ENCODE measurements at places on chromosomes 5 and 9.
A peak's percentile ranks its signal among the peaks of the same experiment; 100 is the strongest.

GRCh38 chr5:174087783-174088182 is 42.3 kb downstream of the NSG2 start:
- DNase-seq = no peak

DNA sequence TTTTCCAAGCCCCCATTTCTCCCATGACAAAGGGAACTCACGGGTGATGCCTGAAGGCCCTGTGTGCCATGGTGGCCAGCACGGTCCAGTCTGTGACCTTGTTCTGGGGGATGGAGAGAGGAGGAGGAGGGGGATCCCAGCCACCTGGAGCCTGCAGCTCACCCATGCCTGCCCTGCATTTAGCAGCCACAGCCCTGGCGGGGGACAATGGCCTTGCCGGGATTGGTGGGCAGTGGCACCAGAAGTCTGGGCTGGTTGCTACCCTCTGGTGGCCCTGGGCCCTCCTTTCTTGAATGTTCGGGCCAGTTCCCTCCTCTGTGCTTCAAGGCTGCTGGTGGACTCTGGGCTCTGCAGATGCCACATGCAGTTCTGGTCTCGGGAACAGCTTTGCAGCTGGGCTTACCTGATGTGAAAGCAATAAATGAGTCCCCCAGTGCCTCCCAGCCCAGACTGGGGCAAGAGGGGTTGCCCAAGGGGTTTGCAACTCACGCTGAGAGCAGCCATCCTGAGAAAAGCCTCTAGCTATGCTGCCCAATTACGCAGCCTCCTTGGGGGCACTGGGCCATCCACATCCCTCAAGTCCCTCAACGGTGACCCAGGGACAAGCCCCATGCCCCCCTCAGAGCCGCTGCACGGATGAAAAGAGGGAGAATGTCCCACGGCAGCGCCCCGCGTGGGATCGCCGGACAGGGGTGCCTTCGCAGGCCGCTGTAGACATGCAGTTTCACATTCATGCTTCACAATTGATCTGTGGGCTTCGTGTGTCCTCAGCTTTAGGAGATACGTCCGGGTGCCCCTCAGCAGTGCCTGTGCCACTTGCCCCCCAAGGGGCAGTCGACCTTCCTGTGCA is 49.2 kb upstream of the FCN1 start:
- no peak for DNase-seq

GRCh38 chr9:71975833-71976232 is 64.4 kb downstream of the C9orf85 start:
- no peak for DNase-seq

DNA sequence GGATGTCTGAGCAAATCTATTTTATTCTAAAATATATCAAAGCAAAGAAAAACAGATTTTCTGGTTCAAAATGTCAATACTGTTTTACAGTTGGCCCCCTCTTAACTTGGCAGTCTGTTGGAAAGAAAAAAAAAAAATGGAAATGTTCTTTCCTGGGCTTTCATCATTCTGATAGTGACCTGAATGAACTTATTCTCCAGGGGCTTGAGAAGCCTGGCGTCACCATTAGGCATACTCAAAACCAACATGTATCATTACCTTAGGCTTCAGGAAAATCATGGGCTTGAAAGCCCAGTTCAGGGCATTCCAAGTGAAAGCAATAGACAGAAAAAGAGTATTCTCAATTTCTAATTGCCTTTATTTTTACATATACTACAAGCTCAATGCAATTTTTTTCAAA is 283.7 kb upstream of the PUM3 start:
- no peak for DNase-seq

GRCh38 chr9:113183956-113184488 is 33.2 kb downstream of the SLC31A2 start:
- no peak for DNase-seq

- no peak for DNase-seq
These were observed 292.8 kb upstream of the KLF4 start for GRCh38 chr9:107782381-107782780.

DNA sequence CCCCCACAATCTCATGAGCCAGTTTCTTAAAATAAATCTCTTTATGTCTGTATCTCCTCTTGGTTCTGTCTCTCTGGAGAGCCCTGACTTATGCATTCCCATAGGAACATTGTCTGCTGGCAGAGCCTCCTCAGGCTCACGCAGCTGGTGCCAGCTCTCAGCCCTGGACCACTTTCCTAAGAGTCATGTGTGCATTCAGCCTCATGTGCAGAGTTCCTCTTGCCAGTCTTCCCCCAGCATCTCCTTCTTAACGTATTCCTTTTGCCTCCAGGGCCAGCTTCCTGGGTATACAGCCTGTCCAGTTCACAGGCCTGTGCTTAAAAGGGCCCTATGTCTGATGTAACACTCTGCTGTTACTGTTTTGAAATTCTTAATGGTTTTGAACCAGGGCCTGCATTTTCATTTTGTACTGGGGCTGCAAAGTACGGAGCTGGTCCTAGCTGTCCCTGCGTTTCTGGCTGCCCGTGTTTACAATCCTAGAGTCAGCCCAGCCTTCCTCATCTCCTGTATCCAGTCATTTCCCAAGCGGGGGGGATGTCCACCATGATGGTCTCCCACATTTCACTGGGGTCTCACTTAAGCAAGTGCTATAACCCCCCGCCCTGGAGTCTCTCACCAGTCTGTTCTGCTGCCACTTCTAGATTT is 18.1 kb downstream of the ANKRD33B start:
- no peak for DNase-seq

DNA sequence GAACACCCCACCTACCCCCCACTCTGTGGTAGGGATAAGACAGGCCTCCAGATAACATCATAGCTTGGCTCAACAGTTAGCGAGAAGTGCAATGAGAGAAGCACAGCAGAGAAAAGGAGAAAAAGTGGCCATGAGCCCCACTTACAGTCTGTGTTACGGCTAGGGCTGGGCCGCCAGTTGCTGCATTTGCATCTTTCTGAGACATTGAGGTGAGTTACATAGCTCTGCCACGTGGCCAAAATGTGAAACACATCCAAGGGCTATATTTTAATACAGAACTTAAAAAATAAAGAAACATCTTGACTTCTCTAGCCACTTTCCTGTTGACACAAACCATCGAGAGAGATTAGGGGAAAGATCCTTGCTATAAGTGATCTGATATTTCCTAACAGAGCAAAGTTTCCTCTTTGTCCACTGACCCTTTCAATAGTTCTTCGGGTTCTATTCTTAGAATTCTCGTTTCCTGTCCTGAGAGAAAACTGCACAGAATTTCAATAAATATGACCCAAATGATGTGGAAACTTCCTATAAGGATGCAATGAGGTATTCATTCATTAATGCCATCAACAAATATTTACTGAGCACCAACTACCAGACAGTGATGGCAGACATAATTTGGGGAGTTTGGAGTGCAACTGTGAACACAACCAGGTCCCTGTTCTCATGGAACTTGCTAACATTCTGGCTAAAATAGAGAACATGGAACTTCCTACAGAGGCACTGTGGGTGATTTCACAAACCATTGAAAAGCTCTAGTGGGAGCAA is 3.2 kb upstream of the TLE4 start:
- no peak for DNase-seq

DNA sequence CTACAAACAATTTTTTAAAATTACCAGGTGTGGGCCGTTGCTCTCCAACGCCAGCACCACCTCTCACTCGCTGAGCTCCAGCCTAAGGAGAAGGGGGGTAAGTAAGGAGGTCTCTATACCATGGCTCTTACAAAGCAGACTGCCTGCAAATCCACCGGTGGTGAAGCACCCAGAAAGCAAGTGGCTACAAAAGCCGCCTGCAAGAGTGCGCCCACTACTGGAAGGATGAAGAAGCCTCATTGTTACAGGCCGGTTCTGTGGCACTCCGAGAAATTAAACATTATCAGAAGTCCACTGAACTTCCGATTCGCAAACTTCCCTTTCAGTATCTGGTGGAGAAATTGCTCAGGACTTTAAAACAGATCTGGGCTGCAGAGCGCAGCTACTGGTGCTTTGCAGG is 46.0 kb downstream of the CDO1 start:
- DNase-seq = no peak

GRCh38 chr9:35905051-35905781 is 786 bp upstream of the HRCT1 start:
- no peak for DNase-seq

- DNase-seq = no peak
These were observed 26.1 kb upstream of the RNU6ATAC start for GRCh38 chr9:134190232-134191121.

DNA sequence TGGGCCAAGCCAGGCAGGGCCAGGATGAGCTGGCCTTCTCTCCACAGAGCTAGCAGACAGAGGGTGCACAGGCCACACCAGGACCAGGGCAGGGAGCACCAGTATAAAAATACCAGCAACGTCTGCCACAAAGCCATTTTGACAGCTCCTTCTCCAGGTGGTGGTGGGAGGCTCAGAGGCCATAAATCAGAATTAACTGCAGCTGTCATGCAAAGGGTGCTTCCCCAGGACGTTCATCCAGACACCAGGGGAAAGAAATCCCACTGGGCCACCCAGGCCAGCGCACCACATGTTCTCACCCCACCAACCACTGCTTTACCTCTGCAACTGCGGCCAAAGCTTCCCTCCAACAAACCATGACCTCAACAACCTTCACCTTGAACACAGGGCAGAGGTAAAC is 403.7 kb upstream of the TRPC7 start:
- no peak for DNase-seq

DNA sequence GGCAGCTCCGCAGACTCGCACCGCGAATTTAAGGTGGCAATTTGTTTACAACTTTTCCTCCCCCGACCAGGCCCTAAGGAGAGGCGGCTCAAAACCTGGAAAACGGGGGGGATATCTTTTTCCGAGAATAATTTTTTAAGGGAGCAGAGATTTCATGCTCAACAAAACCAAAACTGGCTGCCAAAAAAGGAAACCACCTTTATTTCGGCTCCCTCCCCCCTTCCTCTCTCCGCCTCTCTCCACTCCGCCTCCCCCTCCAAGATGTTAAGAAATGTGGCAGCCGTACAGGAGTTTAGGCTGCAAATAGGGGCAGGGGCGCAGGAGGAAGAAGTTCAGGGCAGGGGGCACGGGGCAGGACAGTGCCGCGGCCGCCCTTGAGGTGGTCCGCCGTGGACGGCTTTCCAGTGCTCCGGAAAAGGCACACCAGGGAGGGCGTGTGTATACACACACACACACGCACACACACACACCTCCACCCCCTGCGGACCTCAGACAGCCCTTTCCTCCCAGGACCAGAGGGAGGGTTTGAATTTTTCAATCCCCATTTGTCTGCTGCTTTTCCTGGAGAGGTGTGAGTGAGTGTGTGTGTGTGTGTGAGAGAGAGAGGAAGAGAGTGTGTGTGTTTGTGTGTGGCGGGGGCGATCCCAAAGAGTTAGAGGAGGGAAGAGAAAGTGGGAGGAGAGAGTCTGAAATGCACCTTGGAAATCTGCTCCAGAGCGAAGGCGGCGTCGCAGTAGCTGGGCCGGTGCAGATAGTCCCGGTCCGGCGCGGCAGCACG is 9.1 kb downstream of the PTCH1 start:
- DNase-seq = peak; percentile 24

DNA sequence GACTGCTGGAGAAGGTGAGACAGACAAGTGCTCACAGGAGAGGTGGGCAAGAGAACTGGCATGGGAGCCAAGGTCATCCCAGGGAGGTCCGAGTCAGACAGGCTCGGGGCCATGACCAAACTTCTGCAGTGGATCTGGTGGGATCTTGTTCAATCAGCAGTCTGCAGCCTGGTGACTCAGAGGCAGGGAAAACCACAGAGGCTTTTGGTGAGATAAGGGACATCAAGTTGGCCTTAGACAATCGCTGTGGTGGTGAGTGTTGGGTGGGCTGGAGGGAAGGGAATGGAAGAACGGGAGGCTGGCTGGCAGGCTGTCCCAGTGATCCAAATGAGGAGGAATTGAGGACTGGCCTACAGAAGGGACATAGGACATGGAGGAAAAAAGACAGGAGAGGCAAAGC is 123.8 kb downstream of the TMEM174 start:
- DNase-seq = no peak

DNA sequence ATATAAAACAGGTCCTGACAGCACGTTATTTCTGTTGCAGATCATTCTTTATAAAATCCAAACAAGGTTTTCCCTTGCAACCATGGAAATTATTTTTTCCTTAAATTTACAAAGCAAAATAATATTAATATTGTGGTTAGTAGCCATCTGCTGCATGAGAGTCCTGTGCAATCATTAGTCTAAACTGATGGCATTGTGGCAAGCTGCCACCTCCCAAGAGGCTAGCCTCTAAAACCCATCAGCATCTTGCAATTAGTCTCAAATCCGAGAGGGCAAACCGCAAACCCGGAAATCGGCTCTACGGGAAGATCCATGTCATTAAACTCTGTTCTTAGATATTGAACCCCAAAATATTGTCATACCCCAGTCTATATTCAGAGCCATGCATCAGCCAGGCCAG is 11.3 kb upstream of the CDH6 start:
- no peak for DNase-seq

DNA sequence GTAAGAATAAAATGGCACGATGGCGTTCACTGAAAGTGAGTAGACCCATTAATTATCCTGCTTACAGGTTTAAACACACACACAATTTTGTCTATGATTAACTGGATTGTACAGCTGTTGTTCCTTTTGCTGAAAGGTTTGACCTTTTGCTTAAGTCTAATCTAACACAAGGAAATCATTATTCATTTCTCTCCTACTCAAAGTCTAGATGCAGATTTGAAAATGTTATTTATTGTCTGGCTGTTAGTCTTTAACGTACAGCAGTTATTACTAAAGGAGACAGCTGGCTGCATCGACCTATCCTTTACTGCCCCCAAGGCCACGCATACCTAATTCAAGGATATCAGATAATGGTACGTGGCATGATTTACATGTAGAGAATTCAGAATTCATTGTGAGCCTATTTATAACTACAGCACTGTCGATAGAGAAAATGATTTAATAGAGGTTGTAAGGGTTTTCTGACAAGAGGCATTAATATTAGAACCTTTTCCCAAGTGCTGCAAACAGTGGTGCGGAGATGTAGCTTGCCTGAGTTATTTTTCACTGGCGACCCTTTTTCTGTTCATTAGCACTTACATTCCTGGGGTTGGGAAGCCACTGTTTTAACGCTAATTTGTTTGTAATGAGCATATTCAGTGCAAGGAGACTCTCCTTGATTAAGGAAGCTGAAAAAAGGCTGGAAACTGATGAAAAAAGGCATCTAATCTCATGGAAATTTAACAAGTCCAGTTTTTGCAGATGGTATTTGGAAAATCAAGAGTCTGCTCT is 368.4 kb upstream of the GRAMD2B start:
- DNase-seq = no peak

GRCh38 chr9:8419596-8420275 is 620.2 kb upstream of the DMAC1 start:
- DNase-seq = no peak

GRCh38 chr5:169085636-169086035 is 215.3 kb downstream of the SLIT3 start:
- no peak for DNase-seq

DNA sequence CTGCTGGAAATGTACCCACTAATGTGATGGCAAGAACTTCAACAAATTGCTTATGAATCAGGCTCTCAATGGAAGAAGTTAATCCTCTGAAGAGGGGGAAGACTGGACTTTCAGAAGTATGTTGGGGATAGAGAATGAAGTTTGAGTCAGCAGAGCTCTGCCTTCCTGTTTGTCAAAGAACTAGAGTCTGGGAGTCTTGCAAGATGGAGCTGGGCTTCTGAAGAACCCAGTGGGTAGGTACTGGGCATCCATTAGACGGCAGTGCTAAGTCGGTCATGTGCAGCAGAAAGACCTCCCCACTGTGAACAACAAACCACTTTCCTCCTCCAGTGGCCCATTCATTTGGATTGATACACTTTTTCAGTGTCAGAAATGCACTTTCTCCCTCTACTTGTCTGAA is 34.6 kb downstream of the OTULIN start:
- no peak for DNase-seq

- no peak for DNase-seq
These were observed 298.6 kb downstream of the DIRAS2 start for GRCh38 chr9:90343991-90344390.

GRCh38 chr9:110579862-110580219 is 300 bp upstream of the SVEP1 start:
- DNase-seq = no peak

All from activated T-cell treated with anti-CD3 and anti-CD28 coated beads for 1 hour (primary cell).